NCI-H1436 treated with DMSO at 0.1 percent for 48 hours (cell line): ENCODE measurements at places on chromosomes 12 and 14.

DNA sequence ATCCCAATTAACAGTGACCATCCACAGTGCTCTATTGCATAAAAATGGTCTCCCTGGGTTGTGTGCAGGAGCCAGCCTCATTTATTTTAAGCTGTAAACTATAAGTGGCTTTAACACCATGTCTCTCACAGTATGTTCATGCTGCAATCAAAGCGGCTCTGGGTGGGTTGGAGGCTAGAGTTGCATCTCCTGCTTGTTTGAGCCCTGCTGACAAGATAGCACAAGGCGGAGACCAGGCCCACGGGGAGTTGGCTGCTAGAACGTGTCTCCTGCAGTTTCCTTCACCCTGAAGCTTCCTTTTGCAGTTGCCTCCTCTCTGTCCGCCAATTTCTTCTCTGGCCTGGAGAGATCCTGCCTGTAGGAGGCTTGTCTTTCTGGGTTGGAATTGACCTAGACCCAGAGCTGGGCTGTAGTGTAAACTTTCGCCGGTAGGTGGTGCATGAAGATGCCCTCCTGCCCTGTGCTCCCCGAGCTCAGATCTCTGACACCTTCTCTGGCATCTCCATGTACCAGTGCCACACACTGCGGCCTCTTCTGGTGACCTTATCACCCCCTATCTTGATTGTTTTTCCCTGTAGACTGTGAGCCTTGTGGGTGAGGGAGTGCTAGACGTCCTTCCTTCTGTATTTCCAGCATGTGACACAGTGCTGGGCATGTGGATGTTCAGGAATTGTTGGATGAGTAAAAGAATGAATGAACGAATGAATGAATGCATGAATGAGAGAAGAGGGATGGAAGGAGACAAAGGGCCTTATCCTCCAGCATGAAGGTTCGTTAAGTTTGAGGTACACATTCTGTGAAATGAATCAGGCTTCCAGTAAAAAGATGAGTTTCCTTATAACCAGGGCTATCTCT is 10.4 kb downstream of the OTUB2 start:
- DNase-seq, result no peak

- no peak for DNase-seq
These were observed 4.3 kb downstream of the SLC16A7 start for GRCh38 chr12:59600171-59600570.

GRCh38 chr12:46332260-46332659 is 40.3 kb downstream of the SLC38A2 start:
- no peak for DNase-seq

DNA sequence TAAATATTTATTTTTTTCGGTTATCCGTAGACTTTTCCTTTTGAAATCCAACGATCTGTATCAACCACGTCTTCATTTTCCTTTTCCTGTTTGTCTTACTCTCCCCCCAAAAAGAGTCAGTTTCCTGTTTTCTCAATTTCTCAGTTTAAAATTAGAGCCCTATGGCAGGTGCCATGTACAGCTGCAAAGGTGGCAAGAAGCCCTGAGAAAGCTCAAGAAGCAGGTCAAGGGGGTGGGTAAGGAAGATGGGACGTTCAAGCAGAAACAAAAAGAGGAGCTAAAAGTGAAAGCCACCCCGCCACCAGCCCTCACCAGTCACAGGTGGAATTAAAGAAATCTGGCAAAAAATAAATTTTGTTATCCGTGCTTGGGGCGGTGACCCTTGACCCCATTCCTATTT is 26.7 kb downstream of the SLC35E3 start:
- no peak for DNase-seq

DNA sequence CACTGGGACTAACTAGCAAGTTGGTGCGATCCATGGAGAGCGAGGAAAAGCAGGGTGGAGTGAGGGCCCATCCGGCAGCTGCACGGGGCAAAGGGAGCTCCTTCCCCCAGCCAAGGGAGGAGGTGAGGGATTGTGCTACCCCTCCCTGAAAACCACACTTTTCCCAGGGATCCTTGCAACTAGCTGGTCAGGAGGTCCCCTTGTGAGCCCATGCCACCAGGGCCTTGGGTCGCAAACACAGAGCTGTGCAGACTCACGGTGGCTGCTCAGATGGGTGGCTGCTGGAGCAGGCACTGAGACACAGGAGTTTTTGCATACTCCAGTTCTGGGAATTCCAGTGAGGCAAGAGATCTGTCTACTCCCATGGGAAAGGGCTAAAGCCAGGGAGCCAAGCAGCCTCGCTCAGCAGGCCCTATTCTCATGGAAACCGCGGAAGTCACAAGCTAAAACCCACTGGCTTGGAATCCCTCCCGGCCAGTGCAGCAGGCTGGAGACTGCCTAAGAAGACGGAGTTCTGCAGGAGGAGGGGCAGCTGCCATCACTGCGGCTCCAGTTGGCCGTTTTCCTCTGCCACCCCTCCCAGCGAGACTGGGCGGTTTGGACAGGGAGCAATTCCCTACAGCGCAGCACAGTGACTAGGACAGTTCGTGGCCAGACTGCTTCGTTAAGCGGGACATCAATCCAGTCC is 10.9 kb upstream of the ZNF705A start:
- DNase-seq, result no peak

GRCh38 chr12:13337791-13338190 is 141.3 kb downstream of the EMP1 start:
- no peak for DNase-seq

DNA sequence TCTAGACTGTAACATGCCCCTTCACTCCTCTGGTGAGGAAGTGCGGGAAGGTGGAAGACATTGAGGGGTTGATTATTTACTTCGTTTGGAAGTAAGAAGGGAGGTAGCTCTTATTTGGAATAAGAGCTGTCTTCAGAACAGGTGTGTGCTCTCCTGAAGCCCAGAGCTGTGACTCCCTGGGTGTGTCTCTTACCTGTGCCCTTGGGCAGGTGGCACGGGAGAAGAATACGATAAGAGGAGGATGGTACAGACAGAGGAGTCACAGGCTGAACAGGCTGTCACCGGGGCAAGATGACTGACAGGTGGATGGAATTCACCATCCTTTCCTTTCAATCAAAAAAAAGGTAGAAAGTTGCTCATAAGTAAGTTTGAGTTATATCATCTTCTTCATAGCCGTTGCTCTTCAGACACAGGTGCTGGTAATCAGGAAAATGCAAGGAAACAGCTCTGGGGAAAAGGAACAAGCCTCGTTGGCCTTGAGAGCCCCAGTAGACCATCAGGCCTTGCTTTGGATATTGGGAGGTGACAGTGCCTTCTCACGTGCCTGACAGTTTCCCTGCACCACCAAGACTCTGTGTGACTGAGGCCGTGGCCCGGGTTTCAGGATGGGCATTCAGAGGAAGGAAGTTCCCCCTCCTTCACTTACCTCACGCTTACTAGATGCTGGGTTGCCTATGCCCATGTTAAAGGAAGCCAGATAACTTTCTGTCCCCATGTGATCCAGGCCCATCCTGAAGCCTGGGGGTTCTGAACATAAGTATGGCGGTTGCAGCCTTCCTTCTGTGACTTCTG is 120.4 kb downstream of the ETV6 start:
- DNase-seq, result no peak
